ENCODE measurements at places on chromosomes 3 and 15.

- DNase-seq: no peak
Observed at GRCh38 chr3:9316881-9317361, 45.9 kb upstream of the THUMPD3 start.

DNA sequence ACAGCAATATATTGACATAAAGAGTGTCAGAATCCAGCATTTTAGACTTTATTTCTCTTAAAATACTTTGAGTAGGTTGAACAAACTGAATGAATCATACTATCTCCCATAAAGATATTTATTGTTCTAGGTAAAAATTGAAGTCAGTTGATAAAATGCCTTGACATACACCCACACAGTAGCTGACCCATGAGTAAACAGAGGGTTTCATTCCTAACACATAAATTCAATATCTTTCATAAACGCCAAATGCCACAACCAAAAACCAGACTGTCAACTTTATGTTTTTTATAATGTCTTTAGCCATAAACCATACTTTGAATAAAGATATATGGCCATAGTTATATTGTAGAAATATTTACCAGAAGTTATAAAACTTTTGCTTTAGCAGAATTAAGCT is 742.4 kb downstream of the NAALADL2 start:
- no peak for DNase-seq

DNA sequence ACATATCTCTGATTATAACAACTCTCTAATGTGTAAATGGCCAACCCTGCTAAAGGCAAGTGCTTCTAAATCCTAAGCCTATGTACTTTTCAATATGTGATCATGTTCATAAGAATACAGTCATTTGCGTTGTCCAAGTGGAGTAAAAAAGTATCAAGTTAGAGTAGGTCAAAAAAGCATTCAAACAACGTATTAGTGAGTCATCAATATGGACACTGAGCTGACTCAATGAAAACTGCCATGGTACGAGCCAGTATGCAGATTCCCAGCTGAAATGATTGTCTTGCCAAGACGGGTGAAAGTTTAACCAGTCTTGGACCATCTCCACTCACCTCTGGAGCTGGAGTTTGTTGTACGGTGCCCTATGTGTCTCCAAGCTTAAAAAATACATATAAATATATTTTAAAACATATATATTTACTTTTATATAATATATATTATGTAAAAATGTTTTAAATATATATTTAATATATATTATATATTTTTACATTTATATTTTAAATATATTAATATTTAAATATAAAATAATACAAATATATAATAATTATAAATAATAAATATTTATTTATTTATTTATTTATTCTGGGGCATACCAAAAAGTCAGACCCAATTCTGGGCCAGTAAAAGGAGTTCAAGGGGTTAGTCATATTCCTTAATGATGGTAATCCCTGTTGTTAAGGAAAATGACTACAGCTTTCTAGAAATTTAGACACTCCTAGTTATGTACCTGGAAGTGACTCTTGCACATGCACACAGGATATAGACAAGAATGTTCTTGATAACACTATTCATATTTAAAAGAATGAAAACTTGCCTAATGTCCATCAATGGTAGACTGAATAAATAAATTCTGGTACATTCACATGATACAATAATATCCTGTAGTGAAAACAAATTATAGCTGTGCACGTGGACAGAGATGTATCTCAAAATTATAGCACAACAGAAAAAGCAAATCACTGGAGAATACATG is 27.2 kb downstream of the PLSCR4 start:
- DNase-seq: no peak

DNA sequence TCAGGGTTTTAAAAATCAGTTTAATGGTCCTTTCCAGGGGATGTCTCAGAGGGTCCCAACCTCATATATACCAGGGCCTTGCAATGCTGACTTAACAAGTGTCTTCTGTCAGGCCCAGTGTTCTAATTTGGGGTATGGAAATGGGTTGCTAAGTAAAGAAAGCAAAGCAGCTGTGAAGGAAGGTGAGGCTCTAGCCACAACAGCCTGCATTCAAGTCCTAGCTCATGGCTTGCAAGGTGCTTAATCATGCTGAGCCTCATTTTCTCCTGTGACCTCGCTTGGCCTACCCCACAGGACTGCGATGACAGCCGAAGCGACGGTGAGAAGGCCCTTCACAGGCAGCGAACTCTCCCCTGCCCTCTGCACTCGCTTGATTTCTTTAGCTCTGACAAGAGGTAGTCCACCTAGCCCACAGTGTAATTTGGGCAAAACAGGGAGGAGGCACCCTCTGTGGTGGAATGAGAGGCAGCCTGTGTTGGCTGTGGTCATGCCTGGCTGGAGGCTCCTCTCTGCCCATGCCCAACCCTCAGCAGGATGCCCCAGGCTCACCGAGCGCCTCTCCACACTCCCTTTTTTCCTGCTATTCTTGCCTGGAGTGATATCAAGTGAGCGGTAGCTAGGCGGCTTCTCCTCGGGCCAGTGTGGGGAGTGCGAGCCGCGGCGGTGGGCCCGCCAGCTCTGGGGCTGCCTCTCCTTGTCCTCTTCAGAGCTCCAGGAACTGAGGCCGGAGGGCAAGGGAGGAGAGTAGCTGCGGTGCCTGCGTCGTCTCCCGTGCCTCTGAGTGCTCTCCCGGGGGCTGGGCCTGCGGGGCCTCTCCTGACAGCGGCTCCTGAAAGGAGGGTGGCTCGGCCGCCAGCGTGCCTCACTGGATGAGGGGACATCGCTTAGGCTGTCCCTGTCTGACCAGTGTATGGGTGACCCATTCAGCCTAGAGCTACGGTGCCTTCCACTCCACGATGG is 29.2 kb downstream of the ILDR1 start:
- no peak for DNase-seq

- no peak for DNase-seq
Observed at GRCh38 chr3:126061301-126062032, 22.5 kb downstream of the SLC41A3 start.

DNA sequence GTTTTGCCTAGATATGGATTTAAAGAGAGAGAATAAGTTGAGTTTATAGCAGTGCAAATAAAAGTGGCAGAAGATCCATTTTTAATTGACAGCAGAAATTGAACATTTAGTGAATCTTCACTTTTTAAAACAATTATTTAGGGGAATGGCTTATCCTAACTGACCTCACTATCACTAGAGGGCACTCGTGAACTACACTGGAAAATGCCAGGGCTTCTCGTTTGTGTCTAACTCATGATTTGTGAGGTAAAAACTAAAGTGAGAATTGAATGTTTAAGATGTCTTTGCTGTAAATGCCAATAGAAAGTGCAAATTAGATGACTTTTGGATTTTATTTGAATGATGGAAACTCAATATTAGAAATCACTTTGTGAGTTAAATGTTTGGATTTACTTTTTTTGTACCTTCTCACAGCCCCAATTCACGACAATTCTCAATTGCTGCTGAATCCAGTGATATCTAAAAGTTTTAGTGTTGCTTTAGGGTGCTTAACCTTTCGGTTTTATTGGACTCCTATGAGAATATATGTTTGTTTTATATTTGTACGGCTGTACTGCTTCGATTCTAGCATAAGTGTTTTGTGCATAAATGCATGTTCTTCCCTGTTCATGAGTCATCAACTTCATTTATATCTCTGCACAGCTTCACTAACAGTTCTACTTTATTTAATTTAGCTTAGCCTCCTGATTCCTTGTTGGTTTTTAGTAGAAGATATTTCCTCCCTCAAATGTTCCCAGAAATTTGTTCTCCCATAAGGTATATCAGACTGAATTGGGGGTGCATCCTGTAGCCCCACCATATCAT is 462.1 kb downstream of the MFSD1 start:
- DNase-seq: no peak

GRCh38 chr3:15465876-15466585 is 38.6 kb downstream of the EAF1 start:
- no peak for DNase-seq

DNA sequence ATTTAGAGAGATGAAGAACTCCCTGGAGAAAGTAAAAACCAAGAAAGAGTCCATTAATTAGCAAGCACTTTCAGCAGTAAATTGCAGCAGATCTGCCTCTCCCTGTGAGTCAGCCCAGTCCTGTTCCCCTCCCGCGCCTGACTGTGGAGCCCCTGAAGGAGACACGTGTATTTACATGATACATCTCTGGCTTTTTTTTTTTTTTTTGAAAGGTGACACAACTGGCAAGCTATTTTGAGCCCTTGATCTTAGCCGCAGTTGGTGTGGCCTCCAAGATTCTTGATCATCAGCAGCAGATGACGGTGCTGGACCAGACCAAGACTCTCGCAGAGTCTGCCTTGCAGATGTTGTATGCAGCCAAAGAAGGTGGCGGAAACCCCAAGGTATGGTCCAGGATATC is 271.8 kb upstream of the TPM1 start:
- no peak for DNase-seq

Data from activated CD4-positive, alpha-beta T cell treated with anti-CD3 and anti-CD28 coated beads for 4 hours (primary cell).